ENCODE measurements at places on chromosomes 5 and 9. TPM values are rescaled to one million over a fixed set of nuclear protein-coding genes. Genes with fewer than 3 reads are reported as not detected.

Gene GRM6
- not detected for total RNA-seq

GRCh38 chr9:75962013-75962661, 71.7 kb downstream of the PCSK5 start:
- no peaks in the 10 kb centered on the region for H3K36me3 ChIP-seq
- no peak overlapping the region for H3K4me3 ChIP-seq
- peaks cover 12% of the 10 kb centered on the region for H3K4me1 ChIP-seq
- no peak for DNase-seq

GRCh38 chr5:62413711-62414110, 1.1 kb downstream of the IPO11 start:
- H3K27me3 ChIP-seq: no peaks in the 10 kb centered on the region
- peak overlapping the region; percentile 77 for H3K27ac ChIP-seq
- DNase-seq: no peak
- no peaks in the 10 kb centered on the region for H3K36me3 ChIP-seq
- peaks cover 15% of the 10 kb centered on the region for H3K4me1 ChIP-seq

- no peak for DNase-seq
- peaks cover 9% of the 10 kb centered on the region for H3K4me1 ChIP-seq
- no peak overlapping the region for H3K4me3 ChIP-seq
- no peaks in the 10 kb centered on the region for H3K36me3 ChIP-seq
Measured at GRCh38 chr9:4573634-4574389, 83.5 kb downstream of the SLC1A1 start.
